ENCODE measurements at places on chromosomes 6 and 20.

- no peaks in the 10 kb centered on the region for H3K36me3 ChIP-seq
- DNase-seq: peak; percentile 76
- H3K4me3 ChIP-seq: peak overlapping the region; percentile 14
- peaks cover 26% of the 10 kb centered on the region for H3K4me1 ChIP-seq
Observed at GRCh38 chr6:161439093-161439492, 165.2 kb upstream of the AGPAT4 start.

DNA sequence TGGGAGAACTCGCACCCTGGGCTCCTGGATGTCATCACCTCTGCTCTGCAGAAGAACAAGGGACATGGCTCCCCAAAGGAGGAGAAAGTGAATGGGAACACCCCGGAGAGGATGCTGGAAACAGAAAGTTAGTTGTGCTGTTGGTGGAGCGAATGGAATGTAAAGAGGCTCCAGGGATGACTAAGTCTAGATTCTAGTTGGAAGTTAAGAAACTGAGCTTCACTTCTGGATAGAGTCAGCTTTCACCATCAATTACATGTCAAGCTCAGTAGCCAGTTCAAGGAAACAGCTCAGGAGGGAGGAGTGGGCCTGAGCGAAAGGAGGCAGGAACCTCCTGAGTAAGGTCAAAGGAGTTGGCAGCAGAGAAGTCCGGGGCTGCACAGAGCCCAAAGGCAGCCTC is 132.1 kb upstream of the ARID1B start:
- no peaks in the 10 kb centered on the region for H3K4me1 ChIP-seq
- no peak overlapping the region for H3K4me3 ChIP-seq
- no peaks in the 10 kb centered on the region for H3K36me3 ChIP-seq
- H3K27me3 ChIP-seq: no peaks in the 10 kb centered on the region
- no peak overlapping the region for H3K27ac ChIP-seq

DNA sequence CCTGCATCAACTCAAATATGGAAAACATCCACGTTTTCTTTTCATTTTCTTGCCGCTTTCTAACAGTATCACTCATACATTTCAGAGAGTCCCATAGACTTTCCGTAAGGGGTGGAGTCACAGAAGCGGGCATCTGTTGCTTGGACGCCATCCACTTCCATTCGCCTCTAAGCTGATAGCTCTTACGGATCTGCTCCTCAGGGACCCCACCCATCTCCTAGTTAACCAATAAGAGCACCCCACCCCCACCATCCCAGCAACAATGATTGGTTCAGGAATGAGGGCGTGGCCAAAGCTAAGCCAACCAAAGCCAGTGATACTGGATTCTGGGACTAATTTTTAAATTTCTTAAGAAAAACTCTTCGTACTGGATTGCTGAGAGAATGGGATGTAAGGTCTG is 42.4 kb downstream of the SLC2A10 start:
- H3K27ac ChIP-seq: no peak overlapping the region
- no peak overlapping the region for H3K4me3 ChIP-seq
- no peaks in the 10 kb centered on the region for H3K36me3 ChIP-seq

DNA sequence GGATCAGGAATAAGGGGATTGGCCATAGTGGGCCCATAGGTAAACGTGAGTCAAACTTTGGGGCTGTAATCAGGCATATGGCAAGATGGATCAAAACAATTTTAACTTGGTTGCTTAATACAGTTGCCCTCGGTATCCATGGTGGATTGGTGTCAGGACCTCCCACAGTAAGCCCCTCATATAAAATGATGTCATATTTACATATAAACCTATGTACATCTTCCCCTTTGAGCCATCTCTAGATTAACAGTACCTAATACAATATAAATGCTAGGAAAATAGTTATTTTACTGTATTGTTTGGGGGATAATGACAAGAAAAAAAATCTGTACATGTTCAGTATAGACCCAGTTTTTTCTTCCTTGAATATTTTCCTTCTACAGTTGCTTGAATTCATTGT is 7.4 kb upstream of the ACAT2 start:
- H3K27ac ChIP-seq: no peak overlapping the region
- H3K36me3 ChIP-seq: peaks cover 42% of the 10 kb centered on the region
- no peaks in the 10 kb centered on the region for H3K27me3 ChIP-seq
- DNase-seq: no peak
- no peak overlapping the region for H3K4me3 ChIP-seq

DNA sequence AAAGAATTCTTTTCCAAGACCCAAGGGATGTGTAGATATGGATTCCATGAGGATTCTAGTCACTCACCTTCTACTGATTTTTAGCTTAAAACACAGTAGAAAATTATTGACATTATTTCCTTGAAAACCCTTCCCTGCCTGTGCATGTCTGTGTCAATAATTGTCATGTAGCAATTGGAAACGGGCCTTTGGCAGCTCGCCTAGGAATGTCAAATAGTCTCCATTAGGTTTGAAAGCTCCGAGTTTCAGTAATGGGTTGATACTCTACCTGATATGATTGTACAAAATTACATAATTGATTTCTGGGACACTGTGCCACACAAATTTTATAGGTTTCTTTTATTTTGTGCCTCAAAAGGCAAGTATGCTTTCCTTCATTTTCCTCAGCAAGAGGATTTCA is 515.2 kb upstream of the ARID1B start:
- DNase-seq: no peak
- no peaks in the 10 kb centered on the region for H3K36me3 ChIP-seq
- no peaks in the 10 kb centered on the region for H3K4me1 ChIP-seq
- H3K27me3 ChIP-seq: no peaks in the 10 kb centered on the region
- H3K27ac ChIP-seq: no peak overlapping the region
- no peak overlapping the region for H3K4me3 ChIP-seq

DNA sequence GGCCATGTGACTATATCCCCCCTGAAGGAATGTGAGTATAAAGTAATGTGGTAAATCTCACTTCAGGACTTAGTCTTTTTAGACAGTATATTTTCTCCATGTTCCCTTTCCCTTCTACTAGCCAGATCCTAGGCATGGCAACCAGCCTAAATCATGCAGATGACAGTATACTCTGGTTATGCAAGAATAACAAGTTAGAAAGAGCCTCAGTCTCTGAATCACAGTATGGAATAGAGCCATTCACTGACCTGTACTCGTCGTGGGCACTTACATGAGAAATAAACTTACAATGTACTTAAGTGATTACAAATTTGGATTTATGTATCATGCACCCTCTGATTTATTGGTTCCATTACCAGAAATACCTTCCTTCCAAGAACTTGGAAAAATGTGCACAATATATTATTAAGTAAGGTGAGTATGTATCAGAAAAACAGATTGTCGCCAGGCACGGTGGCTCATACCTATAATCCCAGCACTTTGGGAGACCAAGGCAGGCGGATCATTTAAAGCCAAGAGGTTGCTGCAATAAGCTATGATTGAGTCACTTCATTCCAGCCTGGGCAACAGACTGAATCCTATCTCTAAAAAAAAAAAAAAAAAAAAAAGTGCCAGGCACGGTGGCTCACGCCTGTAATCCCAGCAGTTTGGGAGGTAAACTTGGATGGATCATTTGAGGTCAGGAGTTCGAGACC is 25.1 kb upstream of the FAM8A1 start:
- no peaks in the 10 kb centered on the region for H3K36me3 ChIP-seq
- H3K27me3 ChIP-seq: no peaks in the 10 kb centered on the region
- no peaks in the 10 kb centered on the region for H3K4me1 ChIP-seq

DNA sequence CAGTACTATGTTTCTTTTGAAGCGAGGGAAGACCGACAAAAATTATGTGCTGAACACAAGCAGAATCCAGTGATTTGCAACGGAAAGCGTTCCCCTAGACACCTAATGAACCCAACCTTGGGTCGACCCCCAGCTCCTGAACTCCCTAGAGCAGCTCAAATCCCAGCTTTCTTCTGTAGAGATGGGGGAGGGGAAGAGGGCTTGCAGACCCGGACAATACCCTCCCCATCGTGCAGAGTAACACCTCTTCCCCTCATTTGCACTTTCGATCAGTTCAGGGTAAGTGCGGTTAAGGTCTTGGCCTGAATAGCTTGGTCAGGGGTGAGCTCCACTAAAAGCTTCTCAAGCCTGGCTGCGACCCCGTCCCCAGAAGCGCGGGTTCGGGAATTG is 404 bp downstream of the CEP162 start:
- peak overlapping the region; percentile 92 for H3K27ac ChIP-seq
- DNase-seq: peak; percentile 52
- peak overlapping the region; percentile 78 for H3K4me3 ChIP-seq
- H3K4me1 ChIP-seq: no peaks in the 10 kb centered on the region
- H3K27me3 ChIP-seq: no peaks in the 10 kb centered on the region

DNA sequence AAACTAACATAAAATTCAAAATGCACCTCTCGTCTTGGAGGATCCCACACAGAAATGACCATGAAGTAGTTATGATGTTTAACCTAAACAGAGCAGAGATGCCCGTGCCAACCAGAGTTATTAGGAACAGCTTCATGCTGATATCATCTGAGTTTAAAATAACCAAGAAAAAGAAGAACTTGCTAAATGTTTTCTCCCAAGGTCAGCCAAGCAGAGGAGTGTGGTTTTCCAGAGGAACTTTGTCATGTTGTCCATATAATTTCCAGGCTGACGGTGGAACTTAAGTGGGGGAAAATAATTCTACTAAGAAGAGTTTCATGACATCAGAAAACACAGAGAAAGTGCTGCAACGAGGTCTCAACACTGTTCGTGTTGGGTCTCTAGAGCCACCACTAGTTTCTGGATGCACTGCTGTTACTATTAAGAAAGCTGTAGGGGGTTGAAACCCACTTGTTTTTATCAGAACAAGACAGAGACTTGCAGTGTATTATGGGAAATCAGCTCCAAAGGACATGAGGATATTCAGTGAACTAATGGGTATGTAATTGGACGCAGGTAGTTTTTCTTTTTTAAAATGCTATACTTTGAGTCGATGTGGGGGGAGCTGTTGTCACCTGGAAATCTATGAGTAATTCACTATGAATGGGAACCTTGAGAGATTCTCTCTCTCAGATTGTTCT is 5.2 kb downstream of the AGPAT4 start:
- no peak overlapping the region for H3K4me3 ChIP-seq
- peak; percentile 21 for DNase-seq
- no peaks in the 10 kb centered on the region for H3K36me3 ChIP-seq
- H3K27ac ChIP-seq: no peak overlapping the region
- no peaks in the 10 kb centered on the region for H3K4me1 ChIP-seq

GRCh38 chr20:23061734-23062561 is 12.5 kb upstream of the THBD start:
- DNase-seq: peak; percentile 78
- H3K4me1 ChIP-seq: no peaks in the 10 kb centered on the region
- H3K4me3 ChIP-seq: no peak overlapping the region
- H3K27ac ChIP-seq: peak overlapping the region; percentile 51
- no peaks in the 10 kb centered on the region for H3K36me3 ChIP-seq
- no peaks in the 10 kb centered on the region for H3K27me3 ChIP-seq

DNA sequence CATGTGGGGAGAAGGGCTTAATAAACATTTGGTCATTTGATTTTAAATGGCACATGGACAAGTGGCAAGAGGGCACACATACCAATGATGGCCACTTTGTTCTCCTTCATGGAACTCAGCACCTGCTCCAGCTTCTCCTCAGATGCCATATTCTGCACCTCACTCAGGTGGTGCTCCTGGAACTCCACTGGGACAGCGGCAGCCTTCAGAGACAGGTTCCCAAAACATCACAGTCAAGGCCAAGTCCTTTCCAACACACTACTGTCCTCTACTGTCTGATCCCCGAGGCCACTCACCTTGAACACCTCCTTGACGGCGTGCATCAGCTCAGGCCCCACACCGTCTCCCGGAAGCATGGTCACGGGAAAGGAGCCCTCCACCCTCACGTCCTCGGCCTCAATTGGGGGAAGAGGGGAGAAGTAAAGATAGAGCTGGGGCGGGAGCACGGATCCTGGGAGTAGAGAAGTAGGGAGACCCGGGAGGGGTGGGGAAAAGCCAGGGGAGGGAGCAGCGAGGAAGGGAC is 591 bp downstream of the IDH3B start:
- H3K27me3 ChIP-seq: no peaks in the 10 kb centered on the region
- no peak for DNase-seq
- peaks cover 26% of the 10 kb centered on the region for H3K36me3 ChIP-seq
- peaks cover 16% of the 10 kb centered on the region for H3K4me1 ChIP-seq

DNA sequence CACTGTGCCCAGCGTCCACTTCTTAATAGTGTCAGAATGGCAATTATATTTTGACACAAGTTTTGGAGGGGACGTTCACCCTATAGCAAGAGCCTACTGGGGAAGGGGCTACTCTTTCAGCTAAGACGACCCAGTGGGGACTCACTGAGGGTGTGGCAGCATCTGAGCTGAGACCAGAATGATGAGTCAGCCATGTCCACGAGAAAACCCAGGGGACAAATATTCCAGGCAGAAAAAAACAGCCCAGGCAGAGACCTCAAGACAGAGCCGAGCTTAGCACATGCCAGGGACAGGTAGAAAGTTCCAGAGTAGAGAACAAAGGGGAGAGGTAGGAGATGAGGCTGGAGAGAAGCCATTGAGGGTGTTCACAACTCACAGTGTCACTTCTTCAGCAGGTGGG is 11.2 kb downstream of the CNBD2 start:
- no peaks in the 10 kb centered on the region for H3K27me3 ChIP-seq
- H3K27ac ChIP-seq: no peak overlapping the region
- H3K4me1 ChIP-seq: no peaks in the 10 kb centered on the region
- DNase-seq: no peak
- no peaks in the 10 kb centered on the region for H3K36me3 ChIP-seq

DNA sequence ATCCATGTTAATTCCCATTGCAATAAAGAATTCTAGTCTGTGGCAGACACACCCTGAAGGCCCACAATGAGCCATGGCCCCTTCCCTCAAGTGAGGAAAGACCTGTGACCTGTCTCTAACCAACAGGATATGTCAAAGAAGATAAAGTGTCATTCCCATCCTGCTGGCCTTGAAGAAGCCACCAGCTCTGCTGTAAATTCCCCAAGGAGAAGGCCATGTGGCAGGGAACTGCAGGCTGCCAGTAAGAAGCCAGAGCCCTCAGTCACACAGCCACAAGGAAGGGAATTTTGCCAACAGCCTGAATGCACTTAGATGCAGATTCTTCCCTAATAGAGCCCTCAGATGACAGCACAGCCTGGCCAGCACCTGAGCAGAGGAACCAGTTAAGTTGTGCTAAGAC is 24.8 kb downstream of the VIP start:
- DNase-seq: no peak
- no peaks in the 10 kb centered on the region for H3K4me1 ChIP-seq
- no peak overlapping the region for H3K4me3 ChIP-seq
- H3K27me3 ChIP-seq: no peaks in the 10 kb centered on the region
- H3K36me3 ChIP-seq: no peaks in the 10 kb centered on the region
- H3K27ac ChIP-seq: no peak overlapping the region

- no peaks in the 10 kb centered on the region for H3K36me3 ChIP-seq
- DNase-seq: no peak
- H3K27ac ChIP-seq: no peak overlapping the region
- H3K4me3 ChIP-seq: no peak overlapping the region
- H3K27me3 ChIP-seq: no peaks in the 10 kb centered on the region
- peaks cover 29% of the 10 kb centered on the region for H3K4me1 ChIP-seq
Observed at GRCh38 chr6:4929097-4929718, 74.6 kb downstream of the RPP40 start.
